ENCODE measurements at places on chromosomes 7 and 10. TPM values are rescaled to one million over a fixed set of nuclear protein-coding genes. Genes with fewer than 3 reads are reported as not detected.

The CYP2C19 gene
- total RNA-seq = 0.75 TPM

The PON1 gene
- 0.52 TPM for total RNA-seq

The TUBAL3 gene
- total RNA-seq = 1.0 TPM

DNA sequence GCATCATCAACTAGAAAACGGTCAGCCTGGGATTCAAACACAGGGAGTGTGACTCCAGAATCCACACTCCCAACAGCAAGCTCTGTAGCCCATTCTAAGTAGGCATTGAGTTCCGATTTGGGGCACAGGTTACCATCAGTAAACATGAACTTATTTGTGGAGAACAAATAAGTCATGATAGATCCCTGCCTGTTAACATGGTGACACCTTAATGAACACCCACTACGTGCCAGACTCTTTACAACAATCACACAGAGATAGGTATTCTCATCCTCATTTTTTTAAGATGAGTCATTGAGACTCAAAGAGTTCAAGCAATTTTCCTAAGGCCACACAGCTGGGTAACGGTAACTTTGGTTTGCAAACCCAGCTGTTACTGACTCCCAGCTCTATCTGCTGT is 91.5 kb downstream of the LYZL2 start:
- no peak for DNase-seq

GRCh38 chr10:45058992-45059561 is 58.4 kb downstream of the ZNF22 start:
- no peak for DNase-seq

- no peak for DNase-seq
These were observed 142.3 kb downstream of the VPS50 start for GRCh38 chr7:93374345-93374940.

The STAMBPL1 gene
- total RNA-seq = 16.2 TPM

GRCh38 chr10:92131275-92131820 is 159.5 kb downstream of the CPEB3 start:
- no peak for DNase-seq

DNA sequence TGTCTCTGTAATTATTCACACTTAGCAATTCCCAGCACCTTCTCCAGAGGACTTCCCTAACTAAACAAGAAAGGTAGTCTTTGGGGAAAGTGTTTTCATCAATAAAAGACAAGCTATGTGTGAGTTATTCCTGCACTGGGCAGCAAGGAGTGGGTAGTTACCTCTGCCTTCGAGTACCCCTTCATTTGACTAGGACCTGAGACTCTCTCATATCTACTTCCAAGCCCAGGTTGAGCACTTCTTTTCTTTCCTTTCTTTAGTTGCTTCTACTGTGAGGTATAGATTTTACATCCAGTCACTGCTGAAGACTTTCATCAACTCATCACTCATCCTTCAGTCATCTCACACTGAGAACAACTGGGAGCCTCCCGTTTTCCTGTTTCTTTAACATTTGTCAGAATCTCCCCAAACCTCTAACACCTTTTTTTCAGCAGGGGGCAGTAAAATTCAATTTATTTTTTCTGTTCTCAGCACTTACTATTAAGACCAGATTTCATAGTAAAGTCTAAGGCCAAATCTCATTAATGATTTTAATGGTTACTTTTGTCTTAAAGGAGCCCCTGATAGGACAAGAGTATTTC is 80.1 kb upstream of the PRSS1 start:
- DNase-seq = no peak

GRCh38 chr10:103856797-103857170 is 1.4 kb upstream of the SH3PXD2A start:
- no peak for DNase-seq

DNA sequence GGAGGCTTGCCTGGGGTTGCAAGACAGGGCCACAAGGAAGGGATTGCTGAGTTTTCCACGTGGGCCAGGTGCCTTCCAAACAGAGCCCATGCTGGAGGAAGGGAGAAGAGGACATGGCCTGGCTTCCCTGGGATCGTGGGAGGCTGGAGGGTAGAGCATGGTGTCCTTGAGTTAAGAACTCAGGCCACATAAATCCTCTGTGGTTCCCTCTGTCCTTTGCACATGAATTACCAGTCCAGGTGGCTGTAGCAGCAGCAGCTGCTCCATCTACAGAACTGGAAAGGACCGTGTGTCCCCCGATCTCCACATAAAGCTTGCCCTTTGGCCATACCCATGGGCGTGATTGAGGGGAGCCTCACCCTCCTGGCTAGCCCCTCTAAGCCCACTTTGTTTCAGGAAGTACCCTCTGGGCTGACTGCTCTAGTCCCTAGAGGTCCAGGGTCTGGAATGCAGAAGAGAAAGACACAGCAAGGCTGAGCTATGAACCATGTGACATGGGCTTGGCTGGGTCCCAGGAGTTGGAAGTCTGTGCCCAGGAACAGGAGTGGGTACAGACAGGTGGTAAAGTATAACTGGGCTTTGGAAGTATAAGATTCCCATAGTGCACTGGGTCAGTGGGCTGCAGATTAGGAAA is 84.9 kb downstream of the C10orf105 start:
- no peak for DNase-seq

DNA sequence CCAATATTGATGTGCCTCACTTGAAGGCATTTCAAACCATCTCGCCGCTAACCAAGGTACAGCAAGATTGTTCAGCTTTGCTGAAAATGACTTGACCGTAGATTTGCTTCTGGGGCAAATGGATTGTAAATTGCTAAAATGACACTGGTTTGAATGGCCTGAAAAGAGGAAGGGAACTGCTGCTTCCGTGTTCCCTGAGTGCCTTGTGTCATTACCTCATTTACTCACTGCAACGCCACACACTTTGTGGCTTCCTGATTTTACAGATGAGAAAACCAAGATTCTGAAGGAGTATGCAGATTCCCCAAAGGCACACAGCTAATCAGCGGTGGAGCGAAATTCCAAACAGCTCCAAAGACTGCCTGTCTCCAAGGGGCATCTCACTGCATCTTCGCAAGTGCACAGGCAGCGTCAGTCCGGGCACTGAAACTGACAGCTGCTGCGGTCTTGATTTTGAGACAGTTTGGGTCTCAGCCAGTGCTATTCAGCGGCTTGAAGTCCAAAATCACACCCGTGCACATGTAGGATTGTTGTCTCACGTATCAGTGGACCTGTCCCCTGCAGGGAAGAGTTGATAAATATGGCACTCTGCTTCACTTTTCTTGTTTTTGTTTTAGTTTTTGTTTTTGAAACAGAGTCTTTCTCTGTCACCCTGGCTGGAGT is 290.9 kb downstream of the DPP6 start:
- DNase-seq = no peak

The PLXDC2 gene
- 78.0 TPM for total RNA-seq

The DDC gene
- total RNA-seq = not detected

GRCh38 chr7:30280631-30281030 is 3.8 kb upstream of the ZNRF2 start:
- DNase-seq = no peak

DNA sequence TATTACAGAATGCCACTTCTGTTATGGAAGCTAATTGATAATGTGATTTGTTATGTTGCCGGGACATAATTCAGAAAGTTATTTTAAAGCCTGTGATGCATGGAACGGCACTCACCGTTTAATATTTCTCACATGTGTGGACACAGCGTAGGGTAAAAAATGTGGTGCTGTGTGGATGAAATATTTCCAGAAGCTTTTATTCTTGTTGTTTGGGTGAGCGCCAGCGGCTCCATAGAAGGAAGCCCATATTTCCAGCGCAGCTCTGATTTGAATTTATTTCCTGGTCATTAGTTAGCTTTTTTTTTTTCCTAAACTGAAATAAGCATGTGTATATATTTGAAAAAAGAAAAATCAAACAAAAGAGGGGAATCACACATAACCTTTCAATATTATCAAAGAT is 20.2 kb upstream of the NKX6-2 start:
- no peak for DNase-seq

The CYP3A4 gene
- total RNA-seq = 3.8 TPM

The PAX4 gene
- total RNA-seq = not detected

The HOXA5 gene
- total RNA-seq = 6.4 TPM

GRCh38 chr10:71964098-71964742 is at the start of gene CHST3:
CHST3 (plus strand) TSS chr10:71964395; CDS start chr10:72005843, 41,448 bp downstream.
- no peak for DNase-seq

The FXYD4 gene
- not detected for total RNA-seq

- no peak for DNase-seq
These were observed 51.2 kb upstream of the ANAPC16 start for GRCh38 chr10:72164617-72165016.

GRCh38 chr7:20199015-20199737 is 18.0 kb downstream of the MACC1 start:
- no peak for DNase-seq

DNA sequence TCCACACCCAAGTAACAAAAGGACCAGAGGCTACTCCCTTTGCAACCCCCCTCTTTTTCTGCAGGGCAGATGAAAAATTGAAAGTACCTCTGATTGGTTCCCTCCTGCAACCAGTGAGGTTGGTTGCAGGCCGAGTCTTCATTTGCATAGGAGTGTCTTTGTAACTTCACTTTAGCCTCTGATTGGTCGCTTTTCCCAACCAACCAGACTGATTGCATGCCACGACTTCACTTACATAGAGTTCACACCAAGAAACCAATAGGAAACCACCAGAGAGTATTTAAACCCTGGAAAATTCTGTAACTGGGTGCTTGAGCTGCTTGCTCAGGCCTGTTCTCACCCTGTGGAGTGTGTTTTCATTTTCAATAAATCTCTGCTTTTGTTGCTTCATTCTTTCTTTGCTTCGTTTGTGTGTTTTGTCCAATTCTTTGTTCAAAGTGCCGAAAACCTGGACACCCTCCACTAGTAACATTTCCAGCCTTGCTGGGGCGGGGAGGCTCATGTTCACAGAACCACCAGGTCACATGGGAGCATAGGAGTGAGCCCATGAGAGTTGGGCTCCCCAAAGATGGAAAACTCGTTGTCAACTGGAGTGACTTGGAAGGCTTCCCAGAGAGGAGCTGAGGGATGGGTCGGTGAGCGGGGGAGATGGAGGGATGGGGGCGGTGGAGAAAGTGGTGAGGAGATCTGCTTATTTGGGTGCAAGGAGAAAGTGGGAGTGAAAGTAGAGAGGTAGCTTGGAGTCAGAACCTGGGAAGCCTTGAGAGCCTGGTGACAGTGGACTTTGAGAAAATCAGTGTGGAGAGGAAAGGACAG is 223.6 kb downstream of the GFRA1 start:
- DNase-seq = no peak

The TMEM60 gene
- total RNA-seq = 10.9 TPM

- DNase-seq = no peak
These were observed 39.5 kb downstream of the PRKAG2 start for GRCh38 chr7:151837285-151838042.

The GPR37 gene
- total RNA-seq = 6.1 TPM

The LOXL4 gene
- total RNA-seq = 1.8 TPM

The ANKRD61 gene
- not detected for total RNA-seq

GRCh38 chr7:95905167-95905566 is 132.8 kb downstream of the DYNC1I1 start:
- no peak for DNase-seq

GRCh38 chr10:104304356-104304745 is 33.9 kb downstream of the ITPRIP start:
- no peak for DNase-seq

All from lower leg skin (tissue), 4 donors.